ENCODE measurements at places on chromosomes 16 and 17.

DNA sequence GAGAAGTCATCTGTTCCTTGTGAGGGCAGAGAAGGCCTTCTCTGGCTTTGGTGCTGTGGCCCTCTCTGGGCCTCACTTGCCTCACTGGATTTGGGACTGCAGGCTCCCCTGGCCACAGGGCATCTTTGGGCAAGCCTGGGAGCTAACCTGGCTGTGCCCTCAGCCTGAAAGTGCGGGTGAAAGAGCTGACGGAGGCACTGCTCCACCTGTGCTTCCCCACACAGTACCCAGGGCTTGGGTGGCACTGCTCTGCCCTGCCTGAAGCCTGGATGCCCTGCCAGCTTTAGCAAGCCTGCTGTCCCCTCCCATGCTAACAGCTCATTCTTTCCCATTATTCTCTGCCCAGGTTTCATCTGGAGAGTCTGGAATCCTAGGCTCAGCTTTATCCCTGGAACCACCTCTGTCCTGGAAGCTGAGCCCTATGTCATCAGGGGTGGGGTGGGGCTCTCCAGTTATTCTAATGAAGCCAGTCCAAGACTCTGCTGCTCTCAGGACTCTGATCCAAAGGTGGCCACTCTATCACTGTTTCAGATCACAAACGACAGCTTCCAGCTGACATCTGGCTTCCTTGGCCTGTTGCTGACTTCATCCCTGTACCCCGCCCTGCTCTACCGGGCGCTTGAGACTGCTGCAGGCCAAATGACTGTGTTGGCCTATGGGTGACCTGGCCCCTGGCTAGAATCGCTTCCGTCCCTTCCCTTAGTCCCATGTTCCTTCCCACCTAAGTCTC lies 29.3 kb downstream of the HIC1 start:
- no peak for DNase-seq

GRCh38 chr17:1055751-1056645 lies 59.1 kb downstream of the TIMM22 start:
- DNase-seq: peak; percentile 57

DNA sequence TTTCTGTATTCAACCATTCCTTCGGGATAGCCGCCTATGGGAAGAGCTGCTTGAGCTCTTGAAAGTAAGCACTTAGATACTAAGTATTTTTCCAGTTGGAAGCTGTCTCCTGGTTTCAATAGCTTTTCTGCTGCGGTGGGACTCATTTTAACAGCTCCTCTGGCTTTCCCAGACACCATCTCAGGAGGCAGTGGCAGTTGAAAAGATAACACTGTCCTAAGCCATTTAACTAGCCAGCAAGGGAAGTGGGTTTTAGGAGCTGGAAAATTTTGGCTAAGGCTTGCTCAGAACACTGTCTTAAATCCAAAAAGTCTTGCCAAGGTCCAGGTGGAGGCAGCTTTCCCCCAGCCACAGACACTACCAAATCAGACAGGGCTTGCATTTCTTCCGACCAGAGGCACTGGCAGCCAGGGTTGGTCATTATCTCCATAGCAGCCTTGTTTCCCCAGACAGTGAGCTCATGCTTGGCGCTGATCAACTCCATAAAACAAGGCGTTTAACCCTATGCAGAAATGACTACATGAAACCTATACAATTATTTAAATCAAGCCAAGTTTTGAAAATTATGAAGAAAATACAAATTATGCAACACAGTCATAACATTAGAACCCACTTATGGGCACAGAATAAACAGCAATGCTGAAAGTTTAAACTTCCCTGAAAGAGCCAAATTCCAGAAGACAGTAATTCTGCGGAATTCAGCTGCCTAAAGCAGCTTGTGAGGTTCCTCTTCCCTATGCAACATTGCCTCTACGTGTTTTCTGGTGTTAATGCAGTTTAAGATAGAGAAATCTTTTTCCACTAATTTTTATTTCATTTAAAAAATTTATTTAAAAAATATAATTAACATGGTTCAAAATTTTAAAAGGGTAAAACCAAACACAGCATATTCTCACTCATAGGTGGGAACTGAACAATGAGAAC lies 25.0 kb downstream of the GABARAPL2 start:
- DNase-seq: no peak

DNA sequence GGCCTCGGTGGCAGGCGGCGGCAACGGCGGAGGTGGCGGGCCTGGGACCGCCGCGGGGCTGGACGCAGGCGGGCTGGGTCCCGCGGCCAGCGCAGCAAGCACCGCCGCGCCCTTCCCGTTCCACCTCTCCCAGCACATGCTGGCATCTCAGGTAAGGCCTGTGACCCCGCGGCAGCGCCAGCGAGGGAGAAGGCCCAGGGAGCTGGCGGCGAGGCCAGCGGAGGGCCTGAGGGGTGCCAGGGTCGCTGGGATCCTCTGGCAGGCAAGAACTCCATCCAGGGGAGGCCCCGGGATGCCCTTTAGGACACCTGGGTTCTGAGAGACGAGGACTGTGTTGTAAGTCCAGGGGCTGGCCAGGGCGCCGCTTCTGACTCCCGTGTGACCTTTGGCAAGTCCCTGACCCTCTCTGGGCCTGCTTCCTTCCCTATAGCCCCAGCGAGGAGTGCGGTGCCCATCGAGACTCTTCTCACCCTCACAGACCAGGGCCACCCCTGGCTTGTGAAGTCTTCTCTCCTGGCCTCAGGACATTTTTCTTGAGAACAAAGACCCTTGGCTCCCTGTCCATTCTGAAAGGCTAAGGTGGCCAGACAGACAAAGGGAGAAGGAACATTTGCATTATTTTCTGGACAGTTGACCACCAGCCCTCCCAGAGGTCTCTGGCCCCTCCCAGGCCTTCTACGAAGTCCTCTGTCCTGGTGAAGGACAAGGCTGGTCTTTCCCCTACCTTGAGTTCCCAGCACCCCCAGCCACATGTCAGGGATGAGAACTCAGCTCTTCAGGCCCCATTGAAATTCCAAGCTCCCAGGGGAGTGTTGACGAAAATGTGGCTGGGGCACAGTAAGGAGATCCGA lies 6.3 kb downstream of the TBX2 start:
- no peak for DNase-seq

DNA sequence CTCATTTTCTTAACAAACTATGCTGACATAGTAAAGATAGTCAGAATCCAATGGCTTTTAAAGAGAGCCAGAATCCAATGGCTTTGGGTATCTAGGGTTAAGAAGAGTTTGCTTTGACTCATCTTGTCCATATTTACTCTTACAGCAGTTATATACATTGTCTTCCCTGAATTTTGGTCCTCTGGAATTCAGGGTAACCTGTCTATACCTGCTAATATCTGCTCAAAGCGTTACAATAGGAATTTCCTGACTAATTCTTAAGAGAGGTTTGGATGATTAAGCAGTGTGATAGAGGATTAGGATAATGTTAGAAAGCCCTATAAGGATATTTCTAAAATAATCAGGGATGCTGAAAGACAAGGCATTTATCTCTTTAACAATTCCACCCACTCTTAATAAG lies 2.0 kb upstream of the CDH8 start:
- DNase-seq: no peak
